ENCODE measurements at places on chromosomes 6 and 20.

DNA sequence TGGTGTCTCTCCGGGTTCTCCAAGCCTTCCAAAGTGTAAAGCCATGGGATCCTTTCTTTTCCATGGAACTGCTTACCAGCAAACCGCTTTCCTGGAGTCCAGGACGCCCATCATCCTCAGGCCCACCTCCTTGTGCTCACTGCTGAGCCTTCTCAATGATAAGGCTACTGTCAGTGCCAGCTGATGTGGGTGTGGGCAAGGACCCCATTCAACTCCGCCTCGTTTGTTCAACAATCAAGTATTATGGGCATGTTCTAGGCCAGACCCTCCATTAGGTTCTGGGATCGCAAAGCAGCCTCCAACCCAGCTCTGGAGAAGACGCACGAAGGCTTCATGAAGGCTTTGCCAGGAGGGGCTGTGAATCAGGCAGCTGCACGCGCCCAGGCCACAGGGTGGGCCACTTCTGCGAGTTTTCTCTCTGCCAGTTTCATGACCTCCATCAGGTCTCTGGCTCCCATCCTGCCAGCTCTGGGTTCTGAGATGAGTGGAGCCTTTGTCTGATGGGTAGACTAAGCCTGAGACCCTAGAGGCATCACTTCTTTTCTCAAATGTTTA is 177.1 kb downstream of the MRPL14 start:
- no peak for DNase-seq

DNA sequence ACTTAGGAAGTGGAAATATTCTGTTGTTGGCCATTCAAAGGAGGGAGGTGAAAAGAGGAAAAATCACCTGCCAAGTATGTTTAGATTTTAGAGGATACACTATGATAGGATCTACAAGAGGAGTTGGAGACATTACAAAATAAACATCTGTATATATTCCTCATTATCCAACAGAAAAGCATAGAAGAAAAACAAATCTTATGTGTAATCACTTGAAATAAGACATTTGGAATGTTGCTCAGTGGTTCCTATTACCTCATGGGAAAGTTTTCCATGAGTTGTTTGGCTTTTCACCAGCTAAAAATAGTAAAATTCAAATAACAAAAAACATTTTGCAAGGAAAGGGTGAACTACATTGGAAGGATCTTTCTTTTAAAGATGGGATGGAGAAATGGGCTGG is 76.7 kb upstream of the CARMIL1 start:
- DNase-seq = no peak

DNA sequence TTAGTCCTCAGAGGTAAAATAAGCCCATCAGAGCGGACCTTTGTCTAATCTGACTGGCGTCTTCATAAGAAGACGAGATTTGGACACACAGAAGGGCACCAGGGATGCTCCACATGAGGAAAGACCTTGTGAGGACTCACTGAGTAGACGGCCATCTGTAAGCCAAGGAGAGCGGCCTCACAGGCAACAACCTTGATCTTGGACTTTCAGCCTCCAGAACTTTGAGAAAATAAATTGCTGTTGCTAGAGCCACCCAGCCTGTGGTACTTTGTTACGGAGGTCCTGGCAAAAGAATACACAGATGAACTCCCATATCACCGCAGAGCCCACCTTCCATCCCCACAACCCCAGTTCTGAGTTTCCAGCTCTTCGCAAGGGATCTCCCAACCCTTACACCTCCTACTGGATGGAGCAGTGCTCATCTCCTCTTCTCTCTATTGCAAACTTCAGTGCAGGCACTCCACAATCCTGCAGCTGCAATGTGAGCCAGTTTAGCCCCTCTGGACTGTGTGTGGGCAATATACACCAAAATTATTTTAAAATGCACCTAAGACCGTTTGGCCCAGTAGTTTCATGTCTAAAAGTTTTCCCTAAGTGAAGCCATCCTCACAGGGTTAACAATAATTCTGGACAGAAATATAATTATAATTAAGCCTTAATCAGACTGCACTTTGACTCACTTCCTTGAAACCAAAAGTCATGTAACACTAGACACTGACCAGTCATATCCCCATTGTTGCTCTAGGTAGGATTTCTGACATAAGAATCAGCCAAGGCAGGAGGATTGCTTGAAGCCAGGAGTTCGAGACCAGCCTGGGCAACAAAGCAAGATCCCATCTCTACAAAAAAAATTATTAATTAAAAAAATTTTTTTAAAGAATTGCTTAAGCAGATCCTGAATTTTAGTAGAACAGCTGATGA is 8.8 kb upstream of the TRIM31 start:
- no peak for DNase-seq

- no peak for DNase-seq
Measured at GRCh38 chr20:20869161-20869775, 156.8 kb upstream of the RALGAPA2 start.

GRCh38 chr20:58571356-58571692 is 56.1 kb upstream of the APCDD1L start:
- no peak for DNase-seq

DNA sequence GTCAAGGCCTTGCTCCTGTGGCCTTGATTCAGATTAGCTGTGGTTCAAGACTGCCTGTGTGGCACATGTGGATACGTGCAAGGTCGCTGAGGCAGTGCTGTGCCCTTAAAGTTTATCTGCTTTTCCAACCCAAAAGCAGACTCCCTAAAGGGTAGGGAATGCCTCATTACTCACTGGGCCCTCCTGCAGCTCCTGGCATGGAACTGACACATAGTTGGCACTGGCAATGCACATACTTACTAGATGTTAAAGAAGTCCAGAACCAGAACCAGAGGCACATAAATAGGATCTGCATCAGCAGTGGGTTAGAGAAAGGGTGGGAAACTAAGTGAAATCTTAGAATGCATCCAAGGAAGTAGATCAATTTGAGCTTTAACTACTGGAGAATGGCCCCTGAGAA is 90.6 kb upstream of the MLN start:
- no peak for DNase-seq

- no peak for DNase-seq
Measured at GRCh38 chr20:16433293-16433580, 140.0 kb downstream of the KIF16B start.

- no peak for DNase-seq
Measured at GRCh38 chr6:139751179-139751578, 376.7 kb upstream of the CITED2 start.

GRCh38 chr6:96792561-96793190 is 44.6 kb downstream of the GPR63 start:
- DNase-seq = no peak

DNA sequence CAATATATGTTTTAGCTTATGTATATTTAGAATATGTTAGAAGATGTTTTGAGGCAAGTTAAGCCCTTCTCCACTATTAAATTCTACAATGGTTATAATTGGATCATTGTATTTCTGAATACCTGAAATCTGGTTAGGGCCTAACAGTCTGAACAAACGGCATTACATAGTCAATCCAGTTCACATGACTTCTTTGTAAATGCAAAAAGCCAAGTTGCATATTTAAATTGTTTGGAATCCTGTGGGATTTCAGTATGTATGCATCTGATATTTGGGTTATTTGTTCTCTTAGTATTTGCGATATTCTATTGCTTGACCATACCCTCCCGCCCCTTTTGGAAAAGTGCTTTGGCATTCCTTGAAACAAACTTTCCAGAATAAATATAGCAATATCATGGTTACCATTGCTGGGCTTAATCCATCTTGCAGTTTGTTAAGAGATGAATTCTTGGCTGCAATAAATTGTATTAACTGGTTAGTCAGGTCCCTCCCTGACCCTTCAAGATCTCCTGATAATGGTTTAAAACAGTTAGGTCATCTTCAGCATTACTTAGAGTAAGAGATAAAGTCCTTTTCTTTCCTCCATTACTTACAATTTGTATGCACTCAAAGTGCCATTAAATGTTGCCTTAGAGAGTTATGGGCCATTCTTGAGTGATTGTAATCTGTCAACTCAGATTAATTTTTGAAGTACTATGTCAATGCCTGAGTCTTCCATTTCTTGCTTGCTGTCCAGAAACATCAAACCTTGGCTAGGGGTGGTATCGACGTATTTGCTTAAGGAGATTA is 36.5 kb downstream of the LRRC1 start:
- no peak for DNase-seq

- DNase-seq = no peak
Measured at GRCh38 chr20:34926581-34926980, 29.0 kb downstream of the GSS start.

DNA sequence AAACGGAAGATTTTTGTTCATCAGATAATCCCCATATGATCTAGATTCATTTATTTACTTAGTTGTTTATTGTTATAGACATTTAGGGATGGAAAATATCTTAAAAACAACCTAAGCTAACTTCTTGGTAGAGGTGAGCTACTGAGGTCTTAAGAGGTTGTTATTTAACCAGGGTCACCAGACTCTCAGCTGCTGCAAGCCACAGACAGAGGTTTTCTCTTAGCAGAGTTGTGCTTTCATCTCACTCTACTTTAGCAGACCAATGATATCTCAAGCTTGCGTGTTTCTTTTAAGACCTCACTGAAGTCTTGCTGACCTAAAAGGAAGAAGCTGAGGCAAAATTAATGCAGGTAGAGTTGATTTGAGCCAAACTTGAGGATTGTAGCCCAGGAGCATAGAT is 43.6 kb downstream of the NCOA7 start:
- no peak for DNase-seq

DNA sequence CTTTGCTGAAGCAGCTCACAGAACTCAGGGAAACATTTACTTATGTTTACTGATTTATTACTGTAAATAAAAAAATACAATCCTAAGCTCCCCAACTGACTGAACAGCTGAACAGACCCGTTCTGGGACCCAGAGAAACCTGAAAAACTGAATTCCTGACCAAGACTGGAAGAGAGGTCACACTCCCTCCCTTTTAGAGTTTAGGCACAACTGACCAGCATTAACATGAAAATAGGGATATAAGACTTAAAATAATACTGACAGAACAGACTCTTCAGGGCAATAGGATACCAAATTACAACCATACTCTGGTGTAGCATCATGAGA is 11.7 kb upstream of the RPS10 start:
- no peak for DNase-seq

GRCh38 chr6:109373762-109374161 is 8.5 kb downstream of the CD164 start:
- DNase-seq = no peak

GRCh38 chr20:34012735-34013134 is 19.0 kb downstream of the RALY start:
- no peak for DNase-seq

DNA sequence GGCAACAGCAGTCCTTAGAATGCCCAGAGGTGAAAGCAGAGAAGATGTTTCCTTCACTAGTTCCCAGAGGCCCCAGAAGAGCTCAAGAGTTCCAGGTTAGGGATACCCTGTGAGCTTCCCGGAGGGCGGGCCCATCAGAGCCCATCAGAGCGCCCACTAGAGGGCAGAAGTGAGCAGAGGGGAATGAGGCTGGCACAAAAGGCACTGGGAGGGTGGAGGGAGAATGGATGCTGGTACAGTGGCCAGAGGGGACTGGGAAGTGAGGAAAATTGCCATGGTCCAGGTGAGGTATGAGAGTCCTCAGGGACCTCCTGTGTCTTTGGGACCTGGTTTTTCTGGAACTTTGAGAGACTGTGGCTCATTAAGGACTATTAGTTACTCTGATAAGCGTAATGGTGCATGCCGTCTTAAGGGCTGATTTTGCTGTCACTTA is 57.3 kb downstream of the LINC00237 start:
- DNase-seq = no peak

GRCh38 chr6:170286246-170286933 is 4.5 kb downstream of the DLL1 start:
- DNase-seq = peak; percentile 28

DNA sequence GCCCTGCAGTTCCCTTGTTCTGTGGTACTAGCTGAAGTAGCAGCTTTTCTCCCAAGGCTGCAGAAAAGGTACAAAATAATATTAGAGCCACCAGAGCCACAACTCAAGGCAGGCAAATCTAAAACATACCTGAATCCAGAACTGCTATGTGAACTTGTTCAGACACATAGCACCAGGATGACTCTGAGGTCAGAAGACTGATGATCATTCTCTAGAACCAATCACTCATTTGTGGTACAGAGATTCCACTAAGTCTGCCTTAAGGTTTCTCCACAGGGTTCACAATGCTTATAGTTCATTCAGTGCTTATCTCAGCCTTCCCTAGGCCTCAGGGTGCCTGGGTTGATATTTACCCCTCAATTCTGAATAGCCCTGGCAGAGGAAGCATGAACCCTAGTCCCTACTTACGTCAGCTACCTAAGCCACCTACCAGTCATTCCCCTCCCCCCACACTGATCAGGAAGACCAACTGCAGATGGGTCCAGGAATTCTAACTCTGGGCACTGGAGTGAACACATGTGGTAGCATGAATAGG is 140.9 kb upstream of the MOCS1 start:
- DNase-seq = no peak
